ENCODE measurements at places on chromosomes 1 and 21.

GRCh38 chr1:167059045-167059808 is 30.9 kb downstream of the GPA33 start:
- peak; percentile 78 for DNase-seq

DNA sequence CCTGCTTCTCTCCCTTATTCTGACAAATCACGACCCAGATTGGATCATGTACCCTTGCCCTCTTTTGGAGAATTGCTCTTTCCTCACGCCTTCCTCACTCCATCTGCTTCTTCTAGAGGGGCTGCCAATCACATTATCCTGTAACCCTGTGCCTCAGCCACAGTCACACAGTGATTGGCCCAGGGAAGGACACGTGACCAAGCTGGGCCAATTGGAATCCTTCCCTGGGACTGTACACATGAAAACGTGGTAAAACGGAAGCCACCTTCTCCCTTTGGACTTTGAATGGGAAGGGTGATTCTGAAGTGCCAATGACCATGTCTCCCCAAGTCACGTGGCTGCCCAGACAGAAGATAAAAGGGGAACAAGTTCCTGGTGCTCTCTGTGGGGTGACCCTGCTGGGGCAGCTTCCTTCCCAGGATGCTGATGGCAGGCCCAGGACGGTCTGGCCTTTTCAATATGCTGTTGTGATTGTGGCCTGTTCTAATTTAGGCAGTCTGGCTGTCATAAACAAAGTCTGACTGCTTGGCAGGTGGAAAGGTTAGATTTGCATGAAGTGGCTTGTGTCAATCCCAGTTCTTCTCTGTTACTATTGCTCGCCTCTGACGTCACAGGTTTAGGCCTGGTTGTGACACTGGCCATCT is 92.9 kb downstream of the UBIAD1 start:
- no peak for DNase-seq

DNA sequence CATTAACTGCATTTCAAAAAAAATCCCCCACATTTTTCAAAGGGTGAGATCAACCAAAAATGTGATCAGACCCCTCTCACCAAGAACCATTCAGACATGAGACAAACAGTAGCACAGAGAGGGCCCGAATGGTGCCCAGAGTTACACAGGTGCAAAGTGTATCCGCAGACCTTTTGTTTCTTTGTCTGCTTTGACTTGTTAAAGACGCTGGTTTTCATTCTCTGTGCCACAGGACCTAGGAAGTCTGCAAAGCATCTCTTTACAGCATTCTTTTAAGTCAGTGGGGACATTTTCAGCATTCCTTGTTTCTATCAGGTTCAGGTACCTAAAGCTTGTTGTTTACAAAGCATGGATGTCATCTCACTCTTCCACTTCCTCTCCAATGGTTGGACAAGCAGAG is 87.2 kb upstream of the MAP1LC3C start:
- DNase-seq: no peak

GRCh38 chr1:50976111-50976889 is 6.3 kb downstream of the CDKN2C start:
- DNase-seq: peak; percentile 38

DNA sequence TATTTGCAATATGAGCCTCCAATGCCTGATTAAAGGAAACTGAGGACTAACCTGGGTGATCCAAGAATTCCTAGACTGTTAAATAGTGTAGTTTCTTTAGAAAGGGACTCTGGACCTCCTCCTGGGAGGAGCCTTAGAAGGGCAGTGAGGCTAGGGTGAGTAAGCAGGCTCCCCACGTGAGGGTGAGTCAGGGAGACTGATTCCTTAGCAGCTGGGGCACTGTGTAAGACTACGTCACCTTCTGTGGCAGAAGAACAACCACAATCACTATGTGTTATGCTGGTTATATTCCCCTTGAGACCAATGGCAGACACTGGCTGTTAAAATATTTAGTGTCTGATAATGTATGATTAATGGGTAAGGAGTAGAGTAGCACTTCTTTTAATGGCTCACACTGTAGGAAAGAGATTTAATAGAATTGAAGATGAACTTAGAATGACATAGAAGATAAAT is 53.3 kb upstream of the SYT14 start:
- peak; percentile 69 for DNase-seq

- peak; percentile 83 for DNase-seq
Measured at GRCh38 chr1:11719313-11720032, 16.5 kb upstream of the AGTRAP start.

All from activated CD4-positive, alpha-beta T cell treated with anti-CD3 and anti-CD28 coated beads, Interleukin-2, Interleukin-4, amounts not matched to agents 100 ng/mL and 50 ng/mL, durations not matched to agents 16 hours and 8 hours (primary cell).